ENCODE measurements at places on chromosomes 16 and 17. TPM values are rescaled to one million over a fixed set of nuclear protein-coding genes. Genes with fewer than 3 reads are reported as not detected.

DNA sequence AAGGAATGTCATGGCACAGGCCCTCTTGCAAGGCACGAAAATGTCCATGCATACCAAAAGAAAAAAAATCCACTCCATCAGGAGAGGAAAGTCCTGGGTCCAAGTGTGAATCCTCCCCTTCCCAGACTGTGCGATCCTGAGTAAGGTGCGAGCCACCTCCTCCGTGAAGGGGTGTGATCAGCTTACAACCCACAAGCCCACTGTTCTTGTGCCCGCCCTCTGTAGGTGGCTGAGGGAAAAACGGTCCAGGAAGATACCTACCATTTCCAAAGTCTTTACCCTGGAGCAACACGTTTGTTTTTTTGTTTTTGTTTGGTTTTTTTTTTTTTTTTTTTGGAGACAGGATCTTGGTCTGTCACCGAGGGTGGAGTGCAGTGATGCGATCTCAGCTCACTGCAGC lies 116.5 kb downstream of the ZNF423 start:
- no peak for DNase-seq

DNA sequence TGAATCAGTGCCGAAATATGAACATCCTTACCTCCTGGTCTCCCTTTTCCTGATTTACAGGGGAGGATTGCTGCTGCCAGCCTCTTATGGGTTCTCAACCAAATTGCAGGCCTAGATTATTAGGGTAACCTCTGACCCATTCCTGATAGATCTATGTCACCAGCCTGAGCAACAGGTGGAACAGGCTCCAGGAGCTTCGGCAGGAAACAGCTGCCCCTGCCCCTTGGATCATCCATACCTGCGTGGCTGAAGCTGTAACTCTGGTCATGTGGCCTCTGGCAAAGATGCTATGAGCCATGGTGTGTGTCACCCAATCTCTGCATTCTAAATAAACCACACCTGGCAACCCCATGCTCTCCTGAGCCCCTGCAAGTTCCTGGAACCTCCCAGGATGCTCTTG lies 18.4 kb upstream of the RBBP6 start:
- peak; percentile 57 for DNase-seq

DNA sequence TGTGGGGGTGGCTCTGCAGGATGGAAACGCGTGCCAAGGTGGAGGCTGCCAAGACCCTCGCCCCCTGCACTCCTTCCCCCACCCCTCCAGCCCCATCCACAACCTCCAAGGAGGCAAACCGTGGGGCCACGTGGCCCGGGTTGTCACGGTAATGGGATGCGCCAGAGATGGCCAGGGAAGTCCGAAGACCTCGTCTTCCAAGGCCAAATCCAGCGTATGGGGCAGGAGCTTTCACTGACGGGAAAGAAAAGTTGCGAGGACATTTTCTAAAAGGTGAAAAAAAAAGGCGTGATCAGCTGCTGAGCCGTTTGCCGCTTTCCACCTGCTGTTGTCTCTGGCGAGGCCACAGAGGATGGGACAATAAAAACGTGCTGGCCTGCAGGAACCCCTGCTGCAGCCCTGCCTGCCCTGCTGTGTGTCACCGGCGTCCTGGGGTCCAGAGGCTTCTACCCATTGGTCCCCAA lies 28.3 kb upstream of the GSE1 start:
- DNase-seq: no peak

GRCh38 chr16:54389836-54390494 lies 103.4 kb upstream of the IRX3 start:
- no peak for DNase-seq

- no peak for DNase-seq
Measured at GRCh38 chr17:81459224-81459623, 53.4 kb downstream of the ACTG1 start.

DNA sequence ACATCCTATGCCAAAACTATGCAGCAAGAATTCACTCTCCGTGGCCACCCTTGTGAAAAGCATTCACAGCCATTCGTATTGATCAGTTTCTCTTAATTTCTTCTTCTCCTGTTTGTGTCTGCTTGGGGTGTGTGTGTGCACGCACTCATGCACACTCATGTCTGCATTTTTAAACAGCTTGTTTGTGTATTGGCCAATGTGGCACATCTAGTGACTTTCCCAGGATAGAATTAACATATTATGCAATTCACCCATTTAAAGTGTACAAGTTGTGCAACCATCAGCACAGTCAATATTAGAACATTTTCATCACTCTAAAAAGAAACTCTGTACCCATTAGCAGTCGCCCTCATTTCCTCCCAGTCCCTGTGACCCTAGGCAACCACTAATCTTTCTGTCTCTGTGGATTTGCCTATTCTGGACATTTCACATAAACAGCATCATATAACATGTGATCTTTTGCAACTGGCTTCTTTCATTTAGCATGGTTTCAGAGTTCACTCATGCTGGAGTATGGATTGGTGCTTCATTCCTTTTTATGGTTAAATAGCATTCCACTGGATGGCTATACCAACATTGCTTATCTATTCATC lies 20.1 kb downstream of the IRX3 start:
- DNase-seq: no peak

DNA sequence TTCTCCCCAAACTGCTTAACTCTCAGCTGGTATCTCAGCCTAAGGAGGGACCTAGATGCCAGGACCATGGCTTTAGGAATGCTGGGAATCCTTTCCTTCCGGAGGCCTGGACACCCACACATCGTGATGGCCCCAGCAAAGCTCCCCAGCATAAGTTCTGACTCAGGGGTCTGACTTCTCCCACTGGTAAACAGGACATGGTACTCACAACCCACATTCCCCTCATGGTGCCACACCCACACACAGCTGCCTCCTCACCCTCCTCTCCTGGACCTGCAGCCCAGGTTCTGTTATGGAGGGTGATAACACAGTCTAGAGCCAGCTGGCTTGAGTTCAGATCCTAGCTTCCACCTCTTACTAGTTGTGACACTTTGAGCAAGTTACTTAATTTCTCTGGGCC lies 719 bp upstream of the RNF227 start:
- no peak for DNase-seq

The TPPP3 gene
- 4.8 TPM for total RNA-seq

The ADAM11 gene
- total RNA-seq: 0.67 TPM

The UNK gene
- total RNA-seq: 24.6 TPM
